ENCODE measurements at places on chromosomes 5 and 9. TPM values are rescaled to one million over a fixed set of nuclear protein-coding genes. Genes with fewer than 3 reads are reported as not detected.

Gene HAPLN1
- 35.6 TPM for total RNA-seq

GRCh38 chr5:139903795-139904565 is 108.4 kb downstream of the PSD2 start:
- DNase-seq, result no peak

DNA sequence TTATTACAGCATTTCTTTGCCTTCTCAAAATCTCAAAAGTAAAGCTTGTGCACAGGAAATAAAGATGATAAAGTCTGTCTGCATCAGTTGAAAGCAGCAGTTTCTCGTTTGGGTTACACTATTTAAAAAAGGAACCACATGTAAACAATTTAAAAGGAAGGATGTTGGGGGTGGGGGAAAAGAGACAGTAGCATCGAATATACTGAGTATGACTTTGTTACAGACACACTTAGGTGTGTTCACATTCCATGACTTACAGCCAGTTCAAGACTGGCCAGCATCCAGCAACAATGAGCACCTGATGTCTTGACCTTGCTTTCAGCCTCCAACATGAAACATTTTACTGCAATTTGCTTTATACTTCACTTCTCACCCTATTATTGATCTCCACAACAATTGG is 8.7 kb downstream of the GAPT start:
- no peak for DNase-seq

DNA sequence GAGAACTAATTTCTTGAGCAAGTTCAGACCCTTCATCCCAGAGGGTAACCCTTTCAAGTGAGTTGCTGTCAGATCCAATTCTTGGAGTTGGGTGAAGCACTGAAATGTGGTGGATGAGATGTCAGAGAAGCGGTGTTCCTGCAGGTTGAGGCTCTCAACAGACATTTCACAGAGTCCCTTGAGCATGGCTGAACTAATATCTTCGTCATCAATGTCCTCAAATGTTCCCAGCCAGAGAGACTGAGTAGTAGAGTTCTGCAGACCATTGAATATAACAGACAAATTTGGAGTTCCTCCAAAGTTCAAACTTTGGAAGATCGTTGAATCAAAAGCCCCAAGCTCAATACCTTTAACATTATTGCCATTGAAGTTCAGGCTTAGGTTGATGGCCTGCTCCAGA is 12.7 kb downstream of the CD180 start:
- DNase-seq, result no peak

Gene GRM6
- not detected for total RNA-seq

- no peak for DNase-seq
These were observed 68.4 kb downstream of the GAPVD1 start for GRCh38 chr9:125329978-125330377.

- DNase-seq, result peak; percentile 26
These were observed 225.7 kb downstream of the TLR4 start for GRCh38 chr9:117929868-117930267.

- peak; percentile 35 for DNase-seq
These were observed 3.1 kb downstream of the GTF3C4 start for GRCh38 chr9:132673355-132673754.

GRCh38 chr5:61329550-61330128 is 2.4 kb upstream of the ZSWIM6 start:
- DNase-seq, result peak; percentile 76

DNA sequence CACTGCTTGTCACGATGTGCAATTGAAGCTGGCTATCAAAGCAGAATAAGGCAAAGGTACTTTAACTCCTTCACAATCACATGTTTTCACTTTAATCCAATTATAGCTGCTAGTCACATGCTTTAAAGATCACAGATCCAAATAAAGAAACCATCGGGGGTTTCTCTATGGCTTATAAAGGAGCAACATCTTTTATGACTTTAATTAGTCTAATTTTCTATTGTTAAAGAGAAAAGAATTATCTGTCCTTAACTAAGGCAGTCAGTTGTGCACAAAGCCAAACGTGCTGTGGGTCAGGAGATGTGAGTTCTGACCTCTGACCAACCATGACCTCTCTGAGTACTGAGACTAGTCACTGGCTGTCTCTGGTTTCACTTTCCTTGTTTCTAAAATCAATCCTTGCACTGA is 561.1 kb downstream of the RAB3C start:
- DNase-seq, result no peak

GRCh38 chr9:130266236-130267098 is 907 bp downstream of the HMCN2 start:
- DNase-seq, result no peak

DNA sequence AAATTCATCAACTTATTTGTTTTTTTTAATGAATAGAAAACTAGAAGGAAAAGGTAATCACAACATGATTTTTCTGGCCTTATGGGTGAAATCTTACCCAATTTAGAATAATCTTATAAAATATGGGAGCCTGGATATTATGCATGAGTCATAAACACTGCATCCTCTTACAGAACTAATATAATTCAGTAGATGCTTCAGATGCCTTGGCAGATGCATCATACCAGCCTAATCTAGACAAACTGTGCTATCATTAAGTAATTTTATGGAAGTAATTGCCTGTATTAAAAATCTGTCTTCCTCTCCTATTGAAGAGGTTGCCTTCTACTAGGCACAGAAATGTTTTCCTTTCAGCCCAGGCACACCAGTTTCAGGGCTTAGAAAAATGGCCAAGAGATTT is 2384.6 kb upstream of the WWC1 start:
- DNase-seq, result peak; percentile 6

Gene IFNA6
- not detected for total RNA-seq

- no peak for DNase-seq
These were observed 60.8 kb downstream of the ERGIC1 start for GRCh38 chr5:172894767-172895388.
